ENCODE measurements at places on chromosomes 11 and 22.

DNA sequence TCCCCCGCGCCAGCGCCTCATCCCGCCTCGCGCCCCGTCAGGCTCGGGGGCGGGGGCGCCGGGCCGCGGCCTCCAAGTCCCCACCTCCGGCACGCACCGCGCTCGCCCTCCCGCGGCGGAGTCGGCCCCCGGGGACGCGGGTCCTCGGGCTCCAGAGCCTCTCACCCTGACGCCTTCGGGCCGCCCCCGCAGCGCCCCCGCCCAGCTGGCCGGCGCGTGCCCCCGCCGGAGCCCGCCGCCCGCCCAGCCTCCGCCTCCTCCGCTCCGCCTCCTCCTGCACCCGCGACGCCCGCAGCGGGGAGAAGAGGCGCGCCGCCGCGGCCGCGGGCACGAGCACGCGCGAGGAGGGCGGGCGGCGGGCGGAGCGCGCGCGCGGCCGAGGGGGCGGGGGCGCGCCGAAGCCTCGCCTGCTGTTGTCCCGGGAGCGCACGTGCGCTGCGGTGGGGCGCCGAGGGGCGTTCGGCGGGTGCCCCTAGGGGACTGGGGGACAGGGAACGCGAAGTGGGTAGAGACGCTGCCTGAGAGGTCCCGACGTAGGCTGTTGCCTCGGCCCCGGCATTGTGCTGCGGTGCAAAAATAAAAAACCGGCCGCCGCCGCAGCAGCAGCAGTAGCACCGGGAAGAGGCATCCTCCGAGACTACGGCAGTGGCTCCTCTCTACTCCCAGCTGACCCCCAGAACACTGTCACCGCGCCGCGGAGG lies 87.4 kb upstream of the ARHGAP32 start:
- DNase-seq, result no peak

DNA sequence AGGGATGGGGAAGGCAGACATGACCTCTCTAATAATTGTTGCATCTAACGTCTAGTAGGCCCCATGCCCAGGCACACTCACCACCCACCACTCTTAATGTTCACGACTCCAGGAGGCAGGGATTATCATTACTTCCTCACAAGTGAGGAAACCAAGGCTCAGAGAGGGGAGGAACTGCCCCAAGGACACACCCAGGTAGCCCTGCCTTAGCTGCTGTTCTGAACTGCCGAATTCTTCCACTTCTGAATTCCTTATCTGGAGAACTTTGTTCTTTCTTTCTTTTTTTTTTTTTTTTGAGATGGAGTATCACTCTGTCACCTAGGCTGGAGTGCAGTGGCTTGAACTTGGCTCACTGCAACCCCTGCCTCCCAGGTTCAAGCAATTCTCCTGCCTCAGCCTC lies 16.7 kb downstream of the SLCO2B1 start:
- DNase-seq, result no peak

GRCh38 chr11:101523634-101524260 lies 60.1 kb downstream of the TRPC6 start:
- DNase-seq, result no peak

DNA sequence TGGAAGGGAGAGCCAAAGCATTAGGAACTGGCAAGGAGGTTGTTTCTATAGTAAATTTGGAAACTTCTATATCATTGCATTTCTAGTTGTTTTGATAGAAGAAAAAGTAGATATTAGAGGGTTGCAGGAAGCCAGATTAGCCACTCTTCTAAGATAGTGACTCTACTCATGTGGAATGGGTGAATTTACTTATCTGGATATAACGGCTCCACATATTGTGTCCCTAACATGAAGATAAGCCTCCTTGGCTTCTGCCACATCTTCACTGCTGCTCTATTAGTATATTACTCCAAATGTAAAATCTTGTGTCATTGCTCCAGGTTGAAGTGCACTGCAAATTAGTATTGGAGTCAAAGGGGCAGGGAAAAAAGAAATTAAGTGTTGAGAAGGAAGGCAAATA lies 283.3 kb downstream of the CASP12 start:
- no peak for DNase-seq

DNA sequence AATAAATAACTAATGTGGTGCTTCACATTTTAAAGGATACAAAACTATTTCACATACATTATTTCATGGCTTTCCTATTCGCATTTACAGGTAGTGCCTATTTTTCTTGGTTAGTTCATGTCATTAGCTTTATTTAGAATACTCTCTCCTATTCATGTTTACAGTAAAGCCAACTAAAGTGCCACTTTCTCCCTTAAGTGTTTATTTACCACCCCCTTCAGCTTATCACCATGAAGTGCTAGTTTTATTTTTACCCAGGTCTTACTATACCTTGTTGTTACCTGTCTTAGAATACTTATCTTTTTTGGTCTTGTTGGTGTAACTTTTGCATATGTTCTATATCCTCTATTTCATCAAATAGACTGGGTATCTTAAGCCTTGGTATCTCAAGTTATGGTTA lies 715.2 kb upstream of the TENM4 start:
- DNase-seq, result no peak

DNA sequence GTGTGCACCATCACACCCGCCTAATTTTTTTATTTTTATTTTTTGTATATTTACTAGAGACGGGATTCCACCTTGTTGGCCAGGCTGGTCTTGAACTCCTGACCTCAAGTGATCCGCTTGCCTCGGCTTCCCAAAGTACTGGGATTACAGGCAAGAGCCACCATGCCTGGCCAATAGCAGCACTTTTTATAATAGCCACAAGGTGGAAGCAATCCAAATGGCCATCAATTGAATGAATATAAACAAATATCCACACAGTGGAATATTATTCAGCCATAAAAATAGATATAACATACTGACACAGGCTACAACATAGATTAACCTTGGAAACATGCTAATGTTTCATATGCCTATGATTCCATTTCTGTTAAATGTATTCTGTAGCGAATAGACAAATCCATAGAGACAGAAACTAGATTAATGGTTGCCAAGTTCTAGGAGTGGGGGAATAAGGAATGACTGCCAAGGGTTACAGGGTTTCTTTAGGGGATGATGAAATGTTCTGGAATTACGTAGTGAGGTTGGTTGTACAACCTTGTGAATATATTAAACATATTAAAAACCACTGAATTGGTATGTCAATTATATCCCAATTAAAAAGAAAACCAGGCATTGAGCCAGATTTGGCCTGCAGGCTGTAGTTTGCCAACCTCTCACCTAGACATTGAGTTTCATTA lies 4.8 kb downstream of the VPS51 start:
- no peak for DNase-seq

- DNase-seq, result no peak
Observed at GRCh38 chr11:10488934-10489691, 34.0 kb downstream of the AMPD3 start.

DNA sequence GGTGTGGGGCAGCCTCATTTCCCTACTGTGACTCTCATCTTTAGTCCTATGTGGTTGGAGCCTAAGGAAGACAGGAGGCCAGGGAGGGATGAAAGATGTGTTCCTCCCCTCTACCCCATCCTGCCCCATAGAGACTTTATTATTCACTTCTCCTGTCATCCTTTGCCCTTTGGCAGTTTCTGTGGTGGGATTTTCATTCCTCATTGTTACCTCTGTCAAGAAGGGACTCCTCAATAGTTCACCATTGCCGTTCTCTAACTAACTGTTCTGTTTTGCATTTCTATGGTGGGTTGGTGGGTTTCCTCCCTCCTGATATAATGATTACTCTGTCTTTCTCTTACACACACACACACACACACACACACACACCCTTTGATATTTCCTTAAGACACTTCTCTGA lies 202.3 kb downstream of the DSCAML1 start:
- no peak for DNase-seq

DNA sequence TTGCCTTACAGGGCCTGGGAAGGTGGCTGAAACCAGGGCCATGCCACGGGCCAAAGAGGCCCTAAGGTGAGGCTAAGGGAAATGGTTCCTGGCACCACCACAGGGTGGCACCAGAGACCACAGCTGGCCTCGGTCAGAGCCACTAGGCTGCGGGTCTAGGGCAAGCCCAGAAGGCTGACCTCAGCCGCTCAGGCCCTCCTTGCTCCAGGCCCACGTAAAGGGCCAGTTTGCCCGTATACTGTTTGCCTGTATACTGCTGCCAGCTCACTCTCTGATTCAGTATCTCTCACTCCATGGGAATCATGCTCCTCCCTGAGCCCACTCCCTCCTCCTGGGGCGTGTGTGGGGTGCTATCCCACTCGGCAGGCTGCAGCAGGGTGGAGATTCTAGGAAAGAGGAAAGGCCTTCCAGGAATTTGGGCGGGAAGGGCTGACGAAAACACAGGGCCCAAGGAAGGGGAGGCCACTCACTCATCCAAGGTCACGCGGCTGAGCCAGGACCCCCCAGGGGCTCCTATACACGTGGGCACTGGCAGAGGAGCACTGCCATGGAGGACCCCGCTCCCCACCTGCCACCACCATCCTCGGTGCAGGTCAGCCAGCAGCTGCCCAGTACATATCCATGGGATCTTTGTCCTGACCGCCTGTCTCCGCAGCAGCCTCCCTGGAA lies 62.4 kb downstream of the NECTIN1 start:
- no peak for DNase-seq

DNA sequence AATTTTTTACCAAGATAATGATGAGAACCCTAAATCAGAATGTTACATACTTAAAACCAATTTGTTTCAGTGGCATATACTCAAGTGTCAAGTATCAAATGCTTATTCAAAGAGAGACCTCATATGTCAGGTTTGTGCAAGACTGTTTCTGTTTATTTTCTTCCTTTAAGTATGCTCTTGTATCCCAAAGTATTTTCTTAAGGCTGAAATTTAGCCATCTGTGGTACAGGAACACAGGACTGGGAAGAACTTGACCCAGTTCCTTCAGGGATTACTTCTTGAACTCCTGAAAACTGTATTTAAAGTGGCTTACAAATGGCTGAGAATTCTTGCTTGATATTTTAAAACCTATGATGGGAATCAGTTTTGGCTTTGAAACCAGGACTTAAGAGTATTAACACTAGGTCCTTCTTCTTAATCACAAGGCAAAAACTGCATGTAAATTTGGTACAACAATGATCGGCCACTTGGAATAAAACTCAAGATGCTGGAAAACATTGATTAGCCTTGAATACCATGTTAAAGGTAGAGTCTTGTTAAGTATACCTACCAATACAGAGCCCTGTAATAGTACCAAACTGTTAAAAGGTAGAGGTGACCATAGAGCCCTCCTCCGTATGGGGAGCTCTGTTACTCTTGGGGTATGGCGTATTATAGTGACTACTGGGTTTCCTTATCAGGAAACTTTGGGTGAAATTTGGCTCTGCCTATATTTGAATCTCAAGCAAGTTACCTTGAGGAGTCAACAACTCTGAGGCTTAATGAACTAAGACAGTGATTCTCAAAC lies 95.9 kb downstream of the BLID start:
- no peak for DNase-seq

DNA sequence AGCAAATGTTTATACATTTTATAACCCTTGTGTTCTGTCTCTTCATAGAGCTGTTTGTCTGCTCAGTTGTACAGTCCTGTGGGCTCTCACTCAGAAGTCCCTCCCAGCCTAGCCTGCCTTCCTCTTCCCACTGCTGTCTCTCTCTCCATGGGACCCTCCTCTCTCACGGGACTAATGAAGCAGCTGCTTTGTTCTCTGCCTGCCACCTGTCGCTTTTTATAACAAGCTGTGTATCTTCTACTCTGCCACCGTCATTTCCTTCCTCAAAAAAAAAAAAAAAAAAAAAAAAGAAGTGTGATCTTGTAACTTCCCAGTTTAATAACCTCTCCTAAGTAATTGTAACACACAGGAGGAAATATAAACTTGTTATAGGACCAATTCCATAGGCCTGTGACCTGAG lies 92.2 kb upstream of the ALKBH3 start:
- DNase-seq, result no peak

DNA sequence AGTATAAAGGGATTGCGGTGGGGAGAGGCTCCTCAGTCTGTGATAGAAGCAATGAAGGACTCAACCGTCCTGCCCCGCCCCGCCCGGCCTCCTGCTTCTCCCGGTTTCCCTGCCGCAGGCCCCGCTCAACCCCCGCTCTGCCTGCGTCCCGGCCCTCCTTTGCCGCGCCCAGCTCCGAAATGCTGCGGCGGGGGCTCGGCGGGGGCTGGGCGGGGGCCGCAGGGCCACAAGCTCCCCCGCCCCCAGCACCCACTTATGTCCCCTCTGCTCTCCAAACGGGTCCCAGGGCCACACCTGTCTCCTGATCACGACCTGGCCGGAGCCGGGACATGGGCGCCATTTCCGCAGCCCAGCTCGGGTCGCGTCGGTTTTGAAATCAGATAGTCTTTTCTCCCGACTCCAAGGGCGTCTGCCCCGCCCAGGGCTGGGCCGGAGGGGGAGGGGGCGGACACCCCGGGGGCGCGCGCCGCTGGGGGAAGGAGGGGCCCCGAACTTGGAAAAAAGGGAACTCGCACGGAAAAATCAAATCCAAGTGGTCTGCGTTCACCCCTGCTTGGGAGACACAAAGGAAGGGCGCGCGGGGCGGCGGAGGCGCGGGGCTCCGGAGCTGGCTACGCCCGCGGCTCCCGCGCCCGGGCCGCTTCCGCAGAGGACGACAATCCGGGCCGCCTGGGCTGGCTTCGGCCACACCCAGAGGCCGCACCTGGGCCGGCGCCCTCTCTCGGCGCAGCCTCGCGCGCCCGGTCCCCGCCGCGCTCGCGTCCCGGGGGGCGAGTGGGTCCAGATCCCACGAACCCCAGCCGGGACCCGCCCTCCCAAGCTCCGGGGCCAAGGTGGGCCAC lies 70.6 kb upstream of the EP300 start:
- DNase-seq, result no peak

DNA sequence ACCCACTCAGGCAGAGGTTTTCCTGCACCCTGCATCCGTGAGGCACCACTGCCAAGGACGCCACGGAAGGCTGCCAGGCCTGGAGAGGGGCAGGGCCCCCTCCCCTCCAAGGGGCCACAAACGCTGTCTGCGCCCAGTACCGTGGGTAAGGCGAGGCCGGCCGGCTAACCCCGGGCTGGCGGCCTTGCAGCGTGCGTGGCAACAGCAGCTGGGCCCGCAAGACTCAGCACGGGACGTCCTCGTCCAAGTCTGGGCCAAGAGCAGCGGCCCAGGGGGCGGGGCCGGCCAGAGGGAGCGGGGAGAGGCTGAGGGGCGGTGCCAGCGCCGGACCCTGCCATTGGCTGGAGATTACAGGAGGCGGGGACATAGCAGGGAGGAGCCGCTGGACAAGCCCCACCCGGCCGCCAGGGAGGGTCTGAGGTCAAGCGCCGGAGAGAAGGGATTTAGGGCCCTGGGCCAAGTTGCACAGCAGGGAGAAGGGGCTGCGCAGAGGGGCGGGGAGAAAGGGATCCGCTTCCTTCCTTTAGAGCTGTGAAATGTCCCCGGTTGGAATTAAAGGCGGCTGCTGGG lies 16.0 kb downstream of the SLC43A1 start:
- peak; percentile 43 for DNase-seq

- peak; percentile 30 for DNase-seq
Observed at GRCh38 chr11:32852207-32852606, 22.5 kb downstream of the PRRG4 start.

- no peak for DNase-seq
Observed at GRCh38 chr11:83922318-83922717, 636.2 kb upstream of the CCDC90B start.

- no peak for DNase-seq
Observed at GRCh38 chr11:112085822-112086421, 634 bp downstream of the TIMM8B start.

DNA sequence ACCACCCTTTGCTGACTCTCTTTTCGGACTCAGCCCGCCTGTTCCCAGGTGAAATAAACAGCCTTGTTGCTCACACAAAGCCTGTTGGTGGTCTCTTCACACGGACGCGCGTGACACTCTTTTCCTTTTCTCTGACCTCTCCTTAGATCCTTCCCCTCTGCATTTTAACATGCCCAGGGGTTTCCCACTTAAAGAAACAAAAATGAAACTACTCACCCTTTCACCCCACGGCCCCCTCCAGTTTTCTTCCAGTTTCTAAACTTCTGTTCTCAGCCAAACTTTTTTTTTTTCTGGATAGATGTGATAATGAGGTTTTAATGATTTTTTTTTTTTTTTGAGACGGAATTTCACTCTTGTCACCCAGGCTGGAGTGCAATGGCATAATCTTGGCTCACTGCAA lies 32.8 kb upstream of the NUP50 start:
- DNase-seq, result no peak

Data from GM04503 (cell line).